ENCODE measurements at places on chromosomes 6 and 20. TPM values are rescaled to one million over a fixed set of nuclear protein-coding genes. Genes with fewer than 3 reads are reported as not detected.

GRCh38 chr6:125658759-125659431 is 90.5 kb upstream of the HEY2 start:
- no peaks in the 10 kb centered on the region for H3K27me3 ChIP-seq
- no peaks in the 10 kb centered on the region for H3K4me1 ChIP-seq
- H3K36me3 ChIP-seq, result no peaks in the 10 kb centered on the region
- DNase-seq, result no peak

DNA sequence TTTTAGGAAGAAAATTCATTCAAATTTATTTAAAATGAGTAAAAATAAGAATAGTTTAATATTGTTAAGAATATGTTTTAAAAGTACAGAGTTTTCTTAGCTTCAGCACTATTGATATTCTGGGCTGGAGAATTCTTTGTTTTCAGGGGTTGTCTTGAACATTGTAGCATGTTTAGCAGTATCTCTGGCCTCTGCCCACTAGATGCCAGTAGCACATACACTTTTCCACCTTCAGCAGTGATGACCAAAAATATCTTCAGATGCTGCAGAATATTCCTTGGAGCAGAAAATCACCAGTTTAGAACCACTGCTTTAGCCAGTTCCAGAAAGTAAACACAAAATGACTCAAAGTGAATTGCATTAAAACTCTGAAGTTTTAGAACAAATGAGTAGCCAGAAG is 19.4 kb upstream of the SDHAF4 start:
- H3K27ac ChIP-seq, result no peak overlapping the region
- H3K27me3 ChIP-seq, result no peaks in the 10 kb centered on the region
- no peaks in the 10 kb centered on the region for H3K4me1 ChIP-seq
- H3K4me3 ChIP-seq, result no peak overlapping the region

DNA sequence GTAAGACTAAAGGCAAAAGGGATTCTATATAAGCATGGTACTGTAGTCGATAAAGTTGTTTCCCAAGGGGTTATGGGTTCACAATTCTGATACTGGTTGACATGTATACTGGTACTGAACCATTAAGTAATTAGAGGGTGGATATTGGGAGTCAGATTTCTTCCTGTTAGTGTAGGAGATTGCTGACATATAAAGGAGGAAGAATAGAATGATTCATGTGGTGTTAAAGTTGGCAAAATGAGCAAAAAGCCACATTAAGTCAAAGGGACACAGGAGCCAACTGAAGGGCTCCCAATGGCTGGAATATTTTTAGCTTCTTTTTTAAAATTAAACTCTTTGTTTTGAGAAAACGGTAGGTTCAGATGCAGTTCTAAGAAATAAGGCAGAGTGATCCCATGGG is 161.8 kb upstream of the PRND start:
- DNase-seq, result no peak
- H3K4me1 ChIP-seq, result no peaks in the 10 kb centered on the region
- no peak overlapping the region for H3K27ac ChIP-seq

DNA sequence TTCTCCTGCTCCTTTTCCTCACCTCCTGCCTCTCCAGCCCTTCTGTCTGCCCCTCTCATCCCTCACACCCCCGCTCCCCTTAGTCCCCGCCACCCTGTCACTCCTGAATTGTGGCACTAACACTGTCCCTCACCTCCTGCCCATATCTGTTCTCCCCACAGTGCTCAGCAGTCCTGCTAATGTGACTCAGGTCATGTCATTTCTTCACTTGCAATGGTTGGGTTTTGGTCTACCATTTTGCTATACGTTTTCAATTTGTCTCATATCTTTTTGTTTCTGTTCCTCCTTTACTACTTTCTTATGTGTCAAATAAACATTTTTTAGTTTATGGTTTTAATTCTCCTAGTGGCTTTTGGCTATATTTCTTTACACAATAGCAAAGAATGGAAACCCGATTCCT is 1.3 kb upstream of the HLA-B start:
- no peak overlapping the region for H3K4me3 ChIP-seq
- DNase-seq, result no peak
- no peaks in the 10 kb centered on the region for H3K27me3 ChIP-seq

DNA sequence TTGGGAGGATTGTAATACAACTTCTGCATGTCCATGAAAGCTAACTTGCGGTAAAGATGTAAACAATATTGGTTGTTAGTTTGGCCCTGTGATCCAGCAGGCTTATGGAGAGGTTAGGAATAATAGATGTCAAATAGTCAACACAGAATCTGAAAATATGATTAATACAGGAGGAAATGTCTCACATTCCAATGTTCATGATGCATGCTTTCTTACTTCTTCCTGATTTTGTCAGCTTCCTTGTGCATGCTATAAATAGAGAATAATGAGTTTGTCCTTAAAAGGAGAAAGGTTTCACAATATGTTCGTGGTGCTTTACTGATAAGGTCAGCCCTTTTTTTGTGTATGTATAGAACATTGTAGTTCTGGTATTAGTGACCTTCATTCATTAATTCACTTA is 136.7 kb downstream of the MMUT start:
- no peaks in the 10 kb centered on the region for H3K36me3 ChIP-seq
- no peaks in the 10 kb centered on the region for H3K27me3 ChIP-seq
- H3K4me3 ChIP-seq, result no peak overlapping the region
- no peak overlapping the region for H3K27ac ChIP-seq
- no peaks in the 10 kb centered on the region for H3K4me1 ChIP-seq
- DNase-seq, result no peak

GRCh38 chr20:46058599-46059281 is 29.7 kb downstream of the SLC12A5 start:
- H3K27ac ChIP-seq, result no peak overlapping the region
- peaks cover 54% of the 10 kb centered on the region for H3K4me1 ChIP-seq
- peaks cover 36% of the 10 kb centered on the region for H3K27me3 ChIP-seq
- H3K36me3 ChIP-seq, result peaks cover 38% of the 10 kb centered on the region
- DNase-seq, result no peak

MCCD1 gene
- polyA plus RNA-seq, result not detected

NKX2-2 gene
- polyA plus RNA-seq, result 0.18 TPM

ENPP4 gene
- 10.7 TPM for polyA plus RNA-seq

HFE gene
- 12.9 TPM for polyA plus RNA-seq
